ENCODE measurements at places on chromosomes 11 and 22.

DNA sequence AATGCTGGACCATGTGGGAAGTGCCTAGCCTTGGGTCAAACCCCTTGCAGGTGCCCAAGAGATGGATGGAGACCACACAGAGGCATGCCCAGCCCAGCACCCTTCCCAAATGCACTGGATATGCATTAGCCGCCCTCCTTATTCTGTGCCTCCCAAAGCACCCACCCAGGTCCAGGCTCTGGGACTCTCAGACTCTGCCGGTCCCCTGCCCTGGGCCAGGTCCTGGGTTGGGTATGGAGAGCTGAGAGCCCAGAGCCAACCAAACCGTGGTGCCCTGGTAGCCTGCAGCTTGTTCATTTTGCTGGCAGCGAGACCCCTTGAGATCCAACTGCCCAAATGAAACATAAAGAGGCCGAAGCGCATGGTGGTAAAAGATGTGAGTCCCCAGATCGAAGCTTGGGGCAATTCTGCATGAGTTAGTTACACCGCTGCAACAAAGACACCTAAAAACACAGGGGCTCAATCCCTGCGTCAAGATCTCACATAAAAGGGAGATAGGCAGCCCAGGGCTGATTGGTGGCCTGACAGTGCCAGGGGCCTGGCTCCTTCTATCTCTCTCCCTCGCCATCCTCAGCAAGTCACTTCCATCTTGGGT is 61.5 kb downstream of the MYEOV start:
- DNase-seq, result no peak

- no peak for DNase-seq
These were observed 870 bp upstream of the CTTN start for GRCh38 chr11:70397336-70397982.

GRCh38 chr22:27935897-27936296 is 16.8 kb upstream of the PITPNB start:
- DNase-seq, result no peak

GRCh38 chr11:117187007-117187406 is 8.5 kb downstream of the SIDT2 start:
- no peak for DNase-seq

DNA sequence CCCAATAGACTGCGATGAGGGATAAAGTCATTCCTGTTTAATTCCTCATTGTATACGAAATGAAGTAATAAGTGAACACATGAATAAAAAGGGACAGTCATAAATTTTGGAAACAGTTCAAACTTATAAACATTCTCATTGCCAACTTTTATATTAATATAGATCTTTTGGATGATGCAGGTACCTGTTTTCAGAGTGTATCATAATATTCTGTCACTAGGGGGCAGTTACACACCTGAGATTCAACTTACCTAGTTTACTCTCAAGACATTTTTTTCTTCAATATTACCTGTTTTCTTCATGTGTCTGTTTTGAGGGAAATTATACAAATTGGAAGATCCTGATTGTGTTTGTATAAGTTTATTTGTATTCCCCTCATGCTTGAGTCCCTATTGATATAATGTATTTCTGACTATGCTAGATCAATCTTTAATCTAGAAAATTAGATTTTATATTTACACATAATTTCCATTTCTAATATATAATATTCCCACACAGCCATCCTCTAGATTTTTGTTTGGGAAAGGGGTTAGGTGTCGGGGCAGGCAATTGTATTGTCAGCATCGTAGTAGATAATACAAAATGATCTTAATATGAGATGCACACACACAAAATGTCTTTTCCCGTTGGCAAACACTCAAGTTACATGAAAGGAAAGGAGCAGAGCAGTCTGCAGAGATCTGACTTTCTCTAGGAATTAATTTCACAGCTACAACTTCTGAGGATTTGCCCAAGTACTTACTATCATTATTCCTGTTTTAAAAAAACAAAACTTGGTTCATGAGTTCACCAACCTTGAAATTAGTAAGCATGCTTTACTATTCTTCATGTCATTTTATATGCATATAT is 18.4 kb downstream of the FDX1 start:
- no peak for DNase-seq

- DNase-seq, result no peak
These were observed 10.9 kb downstream of the MTNR1B start for GRCh38 chr11:92980312-92980711.

- DNase-seq, result no peak
These were observed 2319.9 kb downstream of the LRRC4C start for GRCh38 chr11:39139581-39139980.

- DNase-seq, result no peak
These were observed 27.5 kb downstream of the KCNA4 start for GRCh38 chr11:29989174-29989970.

- DNase-seq, result peak; percentile 56
These were observed 84.8 kb downstream of the SNX19 start for GRCh38 chr11:130831506-130831905.

DNA sequence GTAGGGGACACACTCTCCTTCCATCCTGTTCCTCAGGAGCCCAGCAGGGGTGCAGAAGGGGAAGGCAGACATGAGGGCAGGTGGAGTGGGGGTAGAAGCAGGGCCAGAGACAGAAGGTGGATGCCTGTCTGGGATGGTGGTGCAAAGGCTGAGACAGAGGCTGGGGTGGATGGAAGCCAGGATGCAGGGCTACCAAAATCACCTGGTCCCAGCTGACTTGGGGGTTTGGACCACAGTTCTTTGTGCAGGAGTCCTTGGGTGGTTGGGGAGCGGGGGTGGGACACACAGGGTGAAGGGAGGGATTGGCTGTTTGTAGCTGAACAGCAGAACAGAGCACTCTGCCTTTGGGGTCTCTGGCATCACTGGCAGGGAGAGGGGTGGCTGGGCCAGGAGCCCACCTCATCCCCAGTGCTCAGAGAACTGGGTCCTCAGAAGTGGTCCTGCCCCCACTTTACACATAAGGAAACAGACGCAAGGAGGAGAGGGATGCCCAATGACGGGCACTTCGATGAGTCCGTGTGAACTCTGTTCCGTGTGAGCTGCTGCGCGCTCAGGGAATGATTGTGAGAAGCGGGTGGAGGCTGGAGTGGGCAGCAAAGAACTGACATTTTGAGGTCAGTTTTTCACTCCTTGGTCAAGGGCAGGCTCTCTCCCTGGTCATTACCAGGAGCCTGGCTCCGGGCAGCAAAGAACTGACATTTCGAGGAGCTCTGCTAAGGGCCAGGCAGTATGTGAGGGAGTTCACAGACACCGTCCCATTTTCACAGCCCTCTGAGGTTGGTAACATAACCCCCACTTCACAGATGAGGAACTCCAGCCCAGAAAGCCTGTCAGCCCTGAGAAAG is 1.9 kb downstream of the TAGLN start:
- no peak for DNase-seq

GRCh38 chr11:47241841-47242301 is 6.7 kb downstream of the ACP2 start:
- DNase-seq, result no peak

DNA sequence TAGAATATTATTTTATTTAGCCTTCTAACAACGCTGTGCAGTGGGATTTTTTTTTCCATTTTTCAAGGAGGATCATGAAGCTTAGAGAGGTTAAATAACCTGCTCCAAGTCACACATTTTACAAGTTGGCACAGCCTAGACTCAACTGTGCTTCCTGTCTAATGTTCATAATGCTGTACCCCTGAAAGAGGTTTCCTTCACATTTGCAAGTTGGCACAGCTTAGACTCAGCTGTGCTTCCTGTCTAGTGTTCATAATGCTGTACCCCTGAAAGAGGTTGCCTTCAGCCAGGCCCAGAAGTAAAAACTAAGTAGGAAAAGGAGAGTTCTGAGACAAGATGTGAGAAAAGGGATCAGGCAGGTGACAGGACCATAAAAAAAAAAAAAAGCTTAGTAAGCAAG is 7.9 kb upstream of the HEPACAM start:
- DNase-seq, result no peak

DNA sequence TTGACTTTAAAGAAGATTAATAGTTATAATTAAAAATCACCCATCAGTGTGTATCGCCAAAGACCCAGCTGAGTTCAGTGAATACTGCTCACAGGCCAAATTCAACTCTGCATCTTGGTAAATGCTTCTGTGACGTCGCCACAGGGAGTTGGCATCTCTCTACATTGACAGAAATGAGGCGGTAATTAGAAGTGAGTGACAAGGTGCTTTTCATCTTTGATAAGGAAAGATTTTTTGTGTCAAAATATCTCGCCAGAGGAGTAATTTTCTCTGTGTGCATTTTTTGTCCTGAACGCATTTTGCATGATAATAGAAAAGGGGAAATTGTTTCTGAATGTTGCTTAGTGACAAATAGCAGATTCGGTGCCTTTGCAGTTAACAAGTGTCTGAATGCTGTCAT is 345.8 kb downstream of the CNTN5 start:
- DNase-seq, result no peak

DNA sequence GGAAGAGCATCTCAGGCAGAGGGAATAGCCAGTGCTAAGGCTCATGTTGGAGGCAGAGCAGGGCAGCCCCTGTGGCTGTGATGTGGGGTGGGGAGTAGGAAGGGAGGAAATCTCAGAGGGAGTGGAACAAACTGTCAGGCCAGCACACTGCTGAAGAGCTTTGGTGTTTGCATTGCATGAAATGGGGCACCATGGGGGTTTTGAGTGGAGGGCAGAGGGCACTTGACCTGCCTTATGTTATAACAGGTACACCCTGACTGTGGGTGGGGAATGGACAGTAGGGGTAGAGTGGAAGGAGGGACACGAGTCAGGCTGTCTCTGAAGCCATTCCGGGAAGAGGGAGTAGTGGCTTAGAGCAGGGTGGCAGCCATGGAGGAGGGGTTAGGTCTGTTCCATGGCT is 24.0 kb downstream of the PRDM11 start:
- no peak for DNase-seq

DNA sequence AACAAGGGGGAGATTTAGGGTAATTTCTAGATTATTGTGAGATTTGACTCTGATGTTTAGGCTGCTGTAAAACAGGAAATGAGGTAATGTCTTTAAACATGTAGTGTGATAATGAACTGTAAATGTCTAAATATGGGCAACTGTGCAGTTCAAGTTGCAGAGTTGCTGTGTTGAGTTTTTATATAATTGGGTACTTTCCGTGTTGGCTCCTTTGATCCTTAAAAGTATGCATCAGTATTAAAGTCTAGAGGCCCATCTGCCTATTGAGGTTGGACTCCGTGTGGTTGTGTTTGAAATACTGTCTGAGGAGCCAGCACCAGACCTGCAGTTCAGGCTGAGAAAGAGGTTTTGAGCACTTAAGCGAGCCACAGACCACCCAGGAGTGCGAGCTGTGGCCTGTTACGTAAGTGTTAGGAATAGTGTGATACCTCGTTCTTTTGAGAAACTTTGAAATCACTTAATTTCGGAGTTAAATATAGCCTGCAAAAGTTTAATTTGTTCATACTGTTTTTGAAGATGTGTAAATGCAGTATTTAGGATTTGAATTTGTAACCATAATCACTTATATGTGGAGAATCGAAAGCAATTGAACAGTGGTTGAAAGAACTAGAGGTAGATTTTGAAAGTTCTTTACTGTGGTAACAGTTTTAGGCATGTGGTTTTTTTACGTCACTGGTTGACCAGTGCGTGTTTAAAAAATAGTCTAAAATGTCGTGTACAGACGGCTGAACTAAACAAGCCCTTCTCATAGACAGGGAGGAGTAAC is 9.0 kb downstream of the FAM118A start:
- no peak for DNase-seq

DNA sequence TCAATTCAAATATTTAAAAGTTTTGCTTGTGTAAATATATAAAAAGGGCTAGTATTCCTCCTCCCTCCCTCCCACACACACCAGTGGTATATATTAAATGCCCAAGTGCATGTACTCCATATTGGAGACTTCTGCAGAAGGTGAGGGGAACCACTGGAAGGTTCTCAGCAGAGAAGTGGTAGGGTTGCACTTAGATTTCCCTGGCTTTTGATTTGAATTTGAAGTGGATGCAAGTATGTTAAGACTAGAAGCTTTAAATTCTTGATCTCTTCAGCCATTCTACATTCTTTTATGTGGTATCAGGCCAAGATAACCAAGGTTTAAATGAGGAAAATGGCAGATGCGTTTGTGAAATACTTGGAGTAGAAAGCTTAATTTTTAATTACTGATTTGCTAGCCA is 43.1 kb downstream of the CEP57 start:
- no peak for DNase-seq

All from anterior cingulate cortex (tissue), 58 donors.